Fibroblast of pulmonary artery (primary cell): ENCODE measurements at places on chromosomes 1 and 21.

- DNase-seq = no peak
Measured at GRCh38 chr21:26003404-26003803, 167.2 kb downstream of the APP start.

DNA sequence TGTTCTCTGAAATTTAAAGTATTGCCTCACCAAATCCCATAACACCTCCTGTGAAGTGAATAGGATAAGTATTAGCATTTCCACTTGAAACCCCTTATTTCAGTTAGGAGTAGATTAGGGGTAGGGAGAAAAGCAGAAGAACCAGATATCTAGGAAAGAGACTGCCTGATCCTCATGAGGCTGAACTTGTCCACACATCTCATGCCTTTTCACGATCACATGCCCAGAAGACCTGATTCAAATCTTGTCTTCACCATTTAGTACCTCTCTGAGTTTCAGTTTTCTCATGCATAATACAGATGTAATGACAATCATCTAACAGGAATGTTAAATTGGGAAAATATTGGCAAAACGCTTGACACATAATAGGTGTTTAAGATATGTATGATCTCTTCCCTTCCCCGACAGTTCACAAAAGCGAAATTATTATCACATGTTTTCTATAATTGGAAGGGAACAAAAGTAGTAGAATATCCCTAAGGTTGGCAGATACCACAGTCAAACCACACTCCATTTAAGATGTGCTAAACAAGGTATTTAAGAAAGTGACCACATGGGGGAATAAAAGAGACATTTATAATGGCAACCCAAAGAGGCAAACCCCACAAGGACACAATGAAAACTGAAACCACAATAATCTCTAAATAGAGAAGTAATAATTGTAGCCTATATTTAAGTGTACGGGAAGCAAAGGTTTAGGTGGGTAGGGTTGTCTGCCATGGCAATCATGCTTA, 25.2 kb downstream of the GFI1 start:
- DNase-seq = no peak

- no peak for DNase-seq
Measured at GRCh38 chr1:55707846-55708245, 492.7 kb upstream of the USP24 start.

- peak; percentile 24 for DNase-seq
Measured at GRCh38 chr1:60331647-60332046, 258.1 kb upstream of the C1orf87 start.

DNA sequence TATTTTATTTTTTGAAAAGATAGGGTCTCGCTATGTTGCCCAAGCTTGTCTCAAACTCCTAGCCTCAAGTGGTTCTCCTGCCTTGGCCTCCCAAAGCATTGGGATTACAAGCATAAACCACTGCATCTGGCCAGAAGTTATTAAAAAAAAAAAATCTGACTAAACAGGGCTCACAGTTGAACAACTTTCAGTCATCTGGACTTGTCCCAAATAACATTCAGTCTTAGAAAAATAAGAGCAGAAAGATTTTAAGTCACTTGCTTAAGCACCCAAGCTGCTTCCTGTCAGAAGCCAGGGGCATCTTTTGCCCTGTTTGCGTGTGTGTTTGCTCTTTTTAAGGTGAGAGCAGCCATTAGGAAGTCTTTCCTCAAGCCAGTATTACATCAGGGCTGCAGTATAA, 286.8 kb downstream of the LMO4 start:
- DNase-seq = no peak
